ENCODE measurements at places on chromosomes 7 and 10.

DNA sequence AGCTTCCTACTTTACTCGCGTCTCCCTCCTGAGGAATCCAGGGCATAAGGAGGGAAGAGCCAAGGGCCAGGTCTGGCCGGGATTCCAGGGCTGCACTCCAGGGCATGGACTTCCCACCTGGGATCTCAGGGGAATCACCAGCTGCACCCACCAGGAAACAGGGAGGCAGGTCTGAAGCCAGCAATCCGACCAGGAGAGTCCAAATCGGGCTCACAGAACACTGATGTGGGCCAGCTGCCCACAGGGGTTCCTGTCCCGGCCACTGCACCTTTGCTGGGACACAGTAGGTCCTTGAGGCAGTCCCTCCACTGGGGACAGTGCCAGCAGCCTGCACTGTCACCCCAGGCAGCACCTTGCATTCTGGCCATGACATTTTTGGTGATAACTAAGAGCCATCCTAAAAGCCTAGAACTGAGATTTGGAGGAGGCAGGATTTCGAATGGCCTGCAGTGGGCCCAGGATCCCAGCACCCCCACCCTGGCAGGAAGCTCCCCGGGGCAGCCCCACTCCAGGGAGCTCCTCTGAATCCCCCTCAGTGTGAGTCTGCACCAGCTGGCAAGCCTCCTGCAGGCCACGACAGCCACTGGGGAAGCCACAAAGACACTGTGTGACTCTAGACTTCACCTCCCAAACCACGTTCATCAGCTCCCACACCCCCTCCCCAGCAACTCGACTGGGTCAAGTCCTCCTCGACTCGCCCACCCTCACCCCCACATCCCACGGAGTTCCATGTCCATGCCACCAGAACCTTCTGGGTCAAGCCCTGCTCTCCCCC, 71.5 kb upstream of the PPP2R2D start:
- no peak for DNase-seq

DNA sequence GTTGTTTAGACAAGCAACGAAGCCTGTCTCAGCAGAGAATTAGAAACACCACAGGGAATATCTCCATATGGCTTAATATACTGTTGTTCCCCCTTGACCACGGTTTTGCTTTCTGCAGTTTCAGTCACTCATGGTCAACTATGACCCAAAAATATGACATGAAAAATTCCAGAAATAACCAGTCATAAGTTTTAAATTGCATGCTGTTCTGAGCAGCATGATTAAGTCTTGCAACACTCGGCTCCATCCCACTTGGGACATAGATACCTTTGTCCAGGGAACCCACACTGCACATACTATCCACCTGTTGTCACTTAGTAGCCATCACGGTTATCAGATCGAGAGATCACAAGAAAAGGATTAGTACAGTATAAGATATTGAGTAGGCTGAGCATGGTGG, 60.7 kb upstream of the FOXK1 start:
- no peak for DNase-seq

DNA sequence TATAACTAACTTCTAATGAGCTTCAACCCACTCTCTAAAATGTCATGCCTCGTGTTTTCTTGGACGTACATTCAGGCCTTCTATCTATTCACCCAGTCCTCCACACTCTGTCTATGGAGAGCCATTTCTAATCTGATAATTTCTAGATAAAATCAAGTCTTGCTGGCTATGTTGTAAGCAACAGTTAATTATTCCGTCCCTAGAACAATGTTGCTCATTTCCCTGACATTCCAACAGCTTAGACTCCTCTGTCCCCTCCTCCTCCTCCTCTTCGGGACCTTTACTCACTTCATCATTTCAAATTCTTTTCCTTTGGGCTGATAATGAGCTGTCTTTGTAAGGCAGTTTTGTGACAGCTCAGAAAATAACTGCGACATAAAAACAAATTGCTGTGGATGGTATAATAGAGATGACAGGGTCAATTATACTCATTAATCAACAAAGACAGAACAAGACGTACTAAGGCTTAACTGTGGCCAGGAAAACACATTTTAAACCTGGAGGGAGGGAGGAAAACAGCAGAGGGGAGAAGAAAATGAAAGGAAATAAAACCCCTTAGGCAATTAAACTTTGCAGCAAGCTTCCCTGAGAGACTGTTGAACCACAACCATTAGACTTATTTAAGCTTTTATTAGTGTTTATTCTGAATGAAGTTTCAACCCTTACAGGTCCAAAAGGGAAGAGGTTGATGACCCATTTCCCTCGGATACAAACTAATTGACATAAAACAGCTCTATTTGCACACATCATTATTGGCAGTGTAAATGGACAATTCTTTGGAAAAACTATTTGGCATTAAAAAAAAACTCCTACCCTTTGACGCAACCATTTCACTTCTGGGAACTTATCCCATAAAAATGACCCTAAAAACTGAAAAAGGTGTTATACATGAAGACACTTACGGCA, 179.1 kb downstream of the SFMBT2 start:
- no peak for DNase-seq

DNA sequence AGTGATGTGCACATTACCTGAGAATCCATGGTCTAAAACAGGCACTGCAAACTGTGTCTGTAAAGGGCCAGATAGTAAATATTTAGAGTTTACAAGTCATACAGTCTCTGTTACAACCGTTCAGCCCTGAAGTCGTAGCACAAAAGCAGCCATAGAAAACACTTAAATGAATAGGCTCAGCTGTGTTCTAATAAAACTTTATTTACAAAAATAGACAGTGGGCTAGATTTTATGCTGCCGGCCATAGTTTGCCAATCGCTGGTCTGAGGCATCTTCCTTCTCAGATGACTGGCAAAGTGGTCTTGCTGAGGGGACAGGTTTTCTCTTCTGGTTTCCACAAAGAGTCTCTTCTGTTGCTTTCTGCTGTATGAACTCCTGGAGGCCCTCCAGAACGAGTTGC, 121.7 kb downstream of the EMX2 start:
- no peak for DNase-seq

DNA sequence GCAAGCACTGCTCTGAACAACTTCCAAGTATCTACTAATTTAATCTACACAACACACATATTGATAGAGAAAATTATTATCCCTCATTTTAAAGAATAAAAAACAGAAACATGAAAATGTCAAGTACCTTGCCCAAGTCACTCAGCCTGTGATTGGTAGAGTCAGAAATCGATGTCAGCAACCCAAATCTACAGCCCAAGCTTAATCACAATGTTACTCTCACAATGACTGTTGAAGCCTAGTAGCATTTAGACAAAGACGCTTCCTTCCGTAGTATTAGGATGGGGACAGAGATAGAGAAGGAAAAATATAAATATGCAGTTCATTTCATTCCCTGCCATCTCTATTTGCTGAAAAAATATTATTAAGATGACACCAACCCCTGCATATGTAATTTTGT, 242.5 kb downstream of the ELMO1 start:
- no peak for DNase-seq

DNA sequence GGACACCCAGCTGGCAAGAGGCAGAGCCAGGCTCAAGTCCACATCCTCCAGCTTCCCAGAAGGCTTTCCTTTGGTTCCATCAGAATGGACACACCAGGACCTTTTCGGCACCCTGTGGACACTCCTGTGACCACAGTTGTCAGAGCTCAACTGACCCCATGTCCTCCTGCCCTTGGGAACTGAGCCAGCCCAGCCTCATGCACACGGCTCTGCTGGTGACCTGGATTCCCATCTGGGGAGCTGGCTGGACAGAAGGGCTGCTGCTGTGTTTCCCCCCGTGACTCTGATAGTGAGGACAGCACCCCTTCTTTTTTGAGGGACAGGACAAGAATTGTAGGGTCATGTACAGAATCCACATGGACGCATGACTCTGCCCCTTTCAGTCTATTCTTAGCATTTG, 289.2 kb downstream of the WDR37 start:
- no peak for DNase-seq

DNA sequence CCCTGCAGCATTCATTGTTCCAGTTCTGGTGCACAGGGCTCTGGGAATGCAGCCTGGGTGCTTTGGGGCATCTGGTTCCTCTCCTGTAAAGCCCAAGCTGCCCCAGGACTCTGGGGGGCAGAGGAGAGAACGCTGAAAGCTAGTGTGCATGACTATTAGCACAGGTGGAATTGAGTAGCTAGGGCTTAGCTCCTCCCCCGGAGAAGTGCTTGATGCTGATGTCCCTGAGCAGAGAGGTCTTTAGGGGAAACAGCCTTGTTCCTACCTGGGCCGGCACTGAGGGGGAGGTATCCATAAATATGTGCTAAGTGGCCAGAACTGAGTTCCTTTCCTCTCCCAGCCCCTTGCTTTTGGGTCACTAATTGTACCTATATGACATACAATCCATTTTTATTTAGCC, 3.9 kb downstream of the ADCY1 start:
- DNase-seq = no peak

DNA sequence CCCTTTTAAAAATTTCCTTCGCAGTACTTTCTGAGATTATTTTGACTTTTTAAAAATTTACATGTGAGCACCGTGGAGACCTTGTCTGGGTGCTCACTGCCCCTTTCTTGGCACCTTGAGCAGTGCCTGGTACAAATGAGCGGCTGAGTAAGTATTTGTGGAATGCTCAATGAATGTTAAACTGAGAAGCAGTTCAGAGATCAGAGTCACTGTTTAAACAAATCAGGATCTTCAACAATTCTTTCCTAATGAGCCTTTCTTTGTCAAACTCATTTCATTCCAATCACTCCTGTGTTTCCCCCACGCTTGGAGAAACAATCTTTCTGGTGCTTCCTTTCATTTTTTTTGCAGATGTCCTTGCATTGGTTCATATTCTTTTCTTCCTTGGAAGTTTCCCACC, 611.3 kb upstream of the GALNT17 start:
- DNase-seq = no peak

DNA sequence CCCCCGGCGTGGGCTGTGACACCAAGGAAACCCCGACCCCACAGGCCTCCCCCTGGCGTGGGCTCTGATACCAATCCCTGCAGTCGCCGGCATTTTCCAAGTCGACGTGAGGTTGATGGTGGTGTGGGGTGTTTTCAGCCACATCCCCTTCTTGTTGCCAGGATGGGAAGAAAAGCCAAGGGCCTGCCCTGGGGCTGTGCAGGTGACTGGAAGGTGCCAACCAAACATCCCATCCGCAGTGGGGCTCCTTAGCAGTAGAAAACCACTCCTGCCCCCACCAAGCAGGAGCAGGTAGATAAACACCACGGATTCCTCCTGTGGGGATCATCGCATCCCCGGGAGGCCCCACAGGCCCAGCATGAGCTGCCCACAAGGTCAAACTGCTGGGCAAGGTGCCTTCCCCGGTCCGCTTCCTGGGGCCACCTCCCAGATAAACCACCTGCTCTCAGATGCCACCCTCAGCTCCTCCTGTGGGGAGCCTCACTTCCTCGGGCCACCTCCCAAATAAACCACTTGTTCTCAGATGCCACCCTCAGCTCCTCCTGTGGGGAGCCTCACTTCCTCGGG, 88.5 kb upstream of the DIP2C start:
- DNase-seq = no peak

DNA sequence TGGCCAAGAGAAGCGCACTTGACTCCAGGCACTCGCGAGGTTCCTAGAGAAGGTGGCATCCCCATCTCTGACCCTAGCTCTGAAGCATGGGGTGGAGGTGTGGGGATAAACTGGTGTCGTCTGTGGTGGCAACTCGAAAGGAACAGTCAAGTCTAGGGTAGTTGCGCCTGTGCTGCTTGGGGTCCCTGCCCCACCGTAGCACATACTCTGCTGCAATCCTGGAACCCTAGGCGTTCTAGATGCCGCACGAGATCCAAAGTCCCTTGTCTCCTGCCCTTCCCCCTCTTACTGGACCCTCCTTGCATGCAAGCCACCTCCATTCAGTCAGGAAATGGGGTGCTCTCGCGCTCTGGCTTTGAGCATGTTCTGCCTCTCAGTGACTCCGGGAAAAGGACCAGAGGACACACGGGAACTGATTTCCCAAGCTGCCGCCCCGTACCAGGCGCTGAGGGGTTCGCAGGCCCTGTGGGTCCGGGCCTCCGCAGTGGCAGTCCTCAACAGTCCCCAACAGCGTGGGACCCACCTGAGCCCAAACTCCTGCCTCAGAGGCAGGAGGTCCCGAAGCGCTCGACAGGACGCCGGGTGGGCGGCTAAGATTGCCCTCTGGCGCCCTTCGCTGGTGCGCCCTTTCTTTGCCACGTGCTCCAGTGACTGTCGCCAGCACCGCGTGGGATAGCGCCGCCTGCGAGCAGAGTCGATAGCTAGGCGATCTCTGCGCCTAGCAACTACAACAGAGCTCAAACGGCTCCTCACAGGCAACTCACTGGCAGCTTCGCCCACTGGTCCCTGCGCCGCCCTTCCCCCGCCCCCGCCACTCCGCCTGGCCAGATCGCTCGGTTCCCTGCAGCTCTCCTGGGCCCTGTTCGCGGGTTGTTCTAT, 452.0 kb downstream of the REEP3 start:
- no peak for DNase-seq
